Activated T-cell treated with anti-CD3 and anti-CD28 coated beads for 1 hour (primary cell): ENCODE measurements at places on chromosomes 13 and 19.

DNA sequence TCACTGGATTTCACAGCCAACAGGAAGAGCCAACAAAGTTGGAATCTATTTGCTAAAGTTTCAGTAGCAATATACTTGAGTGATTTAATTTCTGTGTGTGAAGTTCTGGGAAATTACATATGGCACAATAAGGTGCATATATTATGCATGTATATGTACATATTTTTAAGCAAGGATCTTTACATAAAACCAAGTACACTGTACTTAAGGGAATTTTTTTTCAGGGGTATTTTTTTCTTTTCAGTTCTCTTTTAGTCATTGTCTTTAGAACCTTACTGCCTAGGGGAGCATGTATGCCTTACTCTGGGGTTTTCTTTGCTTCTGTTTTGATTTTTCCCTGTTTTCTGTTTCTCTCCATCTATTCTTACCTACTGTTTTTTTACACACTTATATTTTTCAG is 7.4 kb downstream of the RAP2A start:
- DNase-seq = no peak

DNA sequence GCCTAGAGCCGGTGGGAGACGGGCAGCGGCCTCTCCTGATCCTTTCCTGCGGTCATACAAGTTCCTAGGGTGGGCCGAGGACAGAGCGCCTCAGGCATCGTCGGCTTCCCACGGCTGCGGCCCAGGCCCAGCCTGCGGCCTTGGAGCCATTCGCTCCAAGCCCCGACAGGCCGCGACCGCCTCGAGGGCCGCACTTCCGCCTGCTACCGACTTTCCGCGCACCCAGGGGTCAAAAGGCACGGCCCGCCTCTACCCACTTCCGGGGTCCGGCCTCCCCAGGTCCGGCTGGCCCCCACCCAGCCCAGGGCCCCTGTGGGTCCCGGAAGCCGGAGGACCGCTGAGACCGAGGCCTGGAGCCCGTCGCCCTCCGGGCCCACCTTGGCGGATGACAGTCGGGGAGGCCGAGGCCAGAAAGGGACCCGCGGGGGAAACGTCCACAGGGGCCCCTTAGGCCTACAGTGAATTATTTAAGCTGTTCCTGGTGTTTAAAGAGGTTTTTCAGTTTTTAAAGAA is 16.2 kb downstream of the ZIC2 start:
- DNase-seq = no peak

- no peak for DNase-seq
Measured at GRCh38 chr13:91609353-91609752, 210.9 kb downstream of the GPC5 start.

DNA sequence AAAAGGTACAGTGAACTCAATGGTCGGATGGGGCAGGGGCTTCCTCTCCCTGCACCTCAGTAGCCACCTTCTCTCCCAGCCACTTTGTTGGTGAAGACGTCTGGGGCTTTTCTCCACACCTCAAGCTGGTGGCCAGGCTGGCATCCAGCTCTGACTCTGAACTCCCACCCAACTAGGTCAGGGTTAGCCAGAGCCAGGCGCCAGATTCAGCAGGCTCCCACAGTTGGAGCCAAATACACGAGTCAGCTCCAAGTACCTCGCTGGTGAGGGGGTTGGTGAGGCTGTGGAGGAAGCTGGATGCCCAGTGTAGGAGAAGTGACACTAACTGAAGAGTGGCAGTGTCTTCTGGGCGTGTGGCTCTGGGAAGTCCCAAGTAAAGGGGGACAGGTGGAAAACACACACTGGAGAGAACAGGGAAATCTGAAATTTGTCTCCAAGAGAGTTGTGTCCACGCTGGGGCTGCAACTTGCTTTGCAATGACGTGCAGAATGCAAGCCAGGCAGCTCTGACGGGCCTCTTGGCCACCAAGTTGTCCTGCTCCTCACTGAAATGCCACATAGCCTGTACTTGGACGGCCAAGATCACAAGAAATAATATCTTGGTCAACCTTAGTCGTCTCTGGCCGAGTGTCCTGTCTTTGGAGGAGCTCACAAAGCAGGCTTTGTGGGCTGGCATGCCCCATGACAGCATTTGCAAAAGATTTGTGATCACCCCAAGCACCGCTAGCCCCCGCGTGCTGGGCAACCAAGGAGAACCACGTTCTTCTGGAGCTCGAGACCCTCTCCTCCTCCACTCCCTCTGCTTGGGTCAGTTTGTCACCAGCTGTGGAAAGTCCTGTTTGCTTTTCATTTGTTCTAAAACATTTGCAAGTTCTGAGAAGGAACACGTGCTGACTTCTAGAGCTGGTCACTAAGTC is 18.1 kb downstream of the SLC7A1 start:
- DNase-seq = no peak

- no peak for DNase-seq
Measured at GRCh38 chr13:97268772-97269171, 46.6 kb downstream of the MBNL2 start.

DNA sequence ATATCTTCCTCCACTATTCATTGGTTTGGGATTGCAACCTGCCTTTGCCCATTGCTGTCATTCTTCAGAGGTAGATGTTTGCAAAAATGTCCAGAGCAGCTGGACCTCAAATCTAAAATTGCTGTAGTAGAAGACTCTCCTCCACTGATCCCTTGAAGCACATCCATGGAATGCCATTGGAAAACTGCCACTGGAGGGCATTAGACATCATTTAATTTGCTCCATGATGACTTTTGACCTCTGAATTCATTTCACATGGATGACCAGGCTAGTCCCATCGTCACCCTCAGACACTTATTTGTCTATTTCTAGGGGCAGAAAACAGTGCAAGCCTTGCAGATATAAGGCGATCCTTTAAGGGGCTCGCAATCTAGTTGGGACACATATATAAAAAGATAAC is 33.9 kb upstream of the FLT1 start:
- DNase-seq = no peak

DNA sequence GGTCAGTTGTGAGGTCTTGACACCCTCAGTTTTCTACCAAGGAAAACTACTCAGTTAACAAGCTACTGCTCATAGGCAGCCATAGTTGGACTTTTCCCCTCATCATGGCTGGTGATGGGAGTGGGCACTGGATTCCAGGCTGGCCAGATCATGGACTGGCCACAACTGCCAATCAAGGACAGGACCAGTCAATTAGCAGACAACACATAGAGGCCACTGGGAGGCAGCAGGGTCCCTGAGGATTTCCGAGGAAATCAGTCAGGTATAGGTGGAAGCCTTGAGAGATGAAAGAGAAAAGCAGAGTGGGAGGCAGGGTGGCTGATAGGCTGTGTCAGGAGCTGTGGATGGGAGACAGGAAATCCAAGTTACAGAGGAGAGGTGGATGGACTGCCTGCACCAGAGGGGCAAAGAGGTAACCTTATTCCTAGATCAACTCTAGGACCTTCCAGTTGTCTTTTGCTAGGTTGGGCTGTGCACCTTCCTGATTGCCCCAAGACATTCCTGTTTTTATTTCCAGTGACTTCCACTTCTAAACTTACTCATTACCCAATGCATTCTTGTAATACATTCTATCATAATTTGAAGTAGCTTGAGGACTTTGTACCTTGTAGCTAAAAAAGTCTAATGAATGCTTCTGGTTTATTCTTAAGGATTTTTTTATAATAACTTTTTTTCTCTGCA is 361.8 kb downstream of the KCNRG start:
- DNase-seq = no peak
